ENCODE measurements at places on chromosomes 12 and 14. TPM values are rescaled to one million over a fixed set of nuclear protein-coding genes. Genes with fewer than 3 reads are reported as not detected.

CCDC85C gene
- 0.88 TPM for total RNA-seq

PRR4 gene
- 7.9 TPM for total RNA-seq

CLEC2B gene
- total RNA-seq = 9.7 TPM

CCDC177 gene
- not detected for total RNA-seq

SOAT2 gene
- total RNA-seq = 0.82 TPM

PRH2 gene
- total RNA-seq = not detected

ZBTB42 gene
- total RNA-seq = 5.7 TPM

SLC25A21 gene
- 3.0 TPM for total RNA-seq

SLC7A8 gene
- total RNA-seq = 78.2 TPM

- no peak for DNase-seq
These were observed 1.2 kb downstream of the GNPNAT1 start for GRCh38 chr14:52790011-52790755.

GRCh38 chr12:59453475-59453874, 142.4 kb upstream of the SLC16A7 start:
- DNase-seq = no peak

GRCh38 chr14:54356172-54356571, 40.6 kb upstream of the CDKN3 start:
- no peak for DNase-seq

- DNase-seq = no peak
These were observed 54.8 kb downstream of the GOLGA5 start for GRCh38 chr14:92848887-92849286.

DNA sequence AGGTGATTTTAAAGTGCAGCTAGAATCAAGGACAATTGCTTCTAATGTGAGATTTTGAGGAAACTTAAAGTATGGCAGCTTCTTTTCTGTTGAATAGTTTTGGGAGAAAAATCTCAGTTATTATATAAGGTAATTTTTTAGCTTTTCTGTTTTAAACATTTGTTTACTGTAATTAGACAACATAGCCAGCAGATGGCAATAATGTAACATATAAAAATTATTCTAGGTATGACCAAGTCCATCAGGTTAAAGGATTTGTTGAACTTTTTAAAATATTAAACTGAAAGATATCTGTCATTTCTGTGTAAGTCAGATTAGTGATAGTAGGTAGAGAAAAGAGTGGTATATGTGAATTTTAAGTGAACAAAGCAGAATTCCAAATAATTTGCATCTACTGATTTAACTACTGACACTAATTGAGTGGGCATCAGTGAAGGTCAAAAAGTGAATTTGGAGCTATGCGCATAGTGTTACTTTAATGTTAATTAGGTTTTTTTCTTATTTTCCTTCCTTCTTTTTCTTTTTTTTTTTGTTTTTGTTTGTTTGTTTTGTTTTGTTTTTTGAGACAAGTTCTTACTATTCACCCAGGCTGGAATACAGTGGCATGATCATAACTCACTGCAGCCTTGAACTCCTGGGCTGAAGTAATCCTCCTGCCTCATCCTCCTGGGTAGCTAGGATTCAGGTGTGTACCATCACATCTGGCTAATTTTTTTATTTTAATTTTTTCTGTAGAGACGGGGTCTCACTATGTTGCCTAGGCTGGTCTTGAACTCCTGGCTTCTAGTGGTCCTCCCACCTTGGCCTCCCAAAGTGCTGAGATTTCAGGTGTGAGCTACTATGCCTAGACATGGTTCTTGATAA, 18.6 kb downstream of the PRORP start:
- no peak for DNase-seq

DNA sequence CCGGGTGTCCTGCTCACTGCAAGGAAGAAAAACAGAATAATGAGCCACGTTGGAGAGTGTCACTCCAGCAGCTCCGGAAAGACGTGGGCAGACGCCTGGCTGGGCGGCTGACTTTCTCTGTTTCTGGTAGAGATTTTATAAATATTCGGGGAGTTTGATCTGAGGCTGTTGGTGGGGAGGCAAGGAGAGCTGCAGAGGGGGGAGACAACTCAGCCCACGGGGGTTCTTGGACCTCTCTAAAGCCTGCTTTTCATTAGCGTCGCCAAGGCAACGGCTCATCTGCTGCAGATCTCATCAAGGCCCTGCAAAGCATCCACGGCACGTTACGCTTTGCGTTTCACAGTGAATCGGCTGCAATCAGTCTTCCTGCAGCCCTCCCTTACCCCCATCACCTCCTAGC, 207.2 kb downstream of the ZFP36L1 start:
- peak; percentile 72 for DNase-seq

GRCh38 chr14:99441157-99441870, 39.3 kb downstream of the SETD3 start:
- DNase-seq = no peak

DNA sequence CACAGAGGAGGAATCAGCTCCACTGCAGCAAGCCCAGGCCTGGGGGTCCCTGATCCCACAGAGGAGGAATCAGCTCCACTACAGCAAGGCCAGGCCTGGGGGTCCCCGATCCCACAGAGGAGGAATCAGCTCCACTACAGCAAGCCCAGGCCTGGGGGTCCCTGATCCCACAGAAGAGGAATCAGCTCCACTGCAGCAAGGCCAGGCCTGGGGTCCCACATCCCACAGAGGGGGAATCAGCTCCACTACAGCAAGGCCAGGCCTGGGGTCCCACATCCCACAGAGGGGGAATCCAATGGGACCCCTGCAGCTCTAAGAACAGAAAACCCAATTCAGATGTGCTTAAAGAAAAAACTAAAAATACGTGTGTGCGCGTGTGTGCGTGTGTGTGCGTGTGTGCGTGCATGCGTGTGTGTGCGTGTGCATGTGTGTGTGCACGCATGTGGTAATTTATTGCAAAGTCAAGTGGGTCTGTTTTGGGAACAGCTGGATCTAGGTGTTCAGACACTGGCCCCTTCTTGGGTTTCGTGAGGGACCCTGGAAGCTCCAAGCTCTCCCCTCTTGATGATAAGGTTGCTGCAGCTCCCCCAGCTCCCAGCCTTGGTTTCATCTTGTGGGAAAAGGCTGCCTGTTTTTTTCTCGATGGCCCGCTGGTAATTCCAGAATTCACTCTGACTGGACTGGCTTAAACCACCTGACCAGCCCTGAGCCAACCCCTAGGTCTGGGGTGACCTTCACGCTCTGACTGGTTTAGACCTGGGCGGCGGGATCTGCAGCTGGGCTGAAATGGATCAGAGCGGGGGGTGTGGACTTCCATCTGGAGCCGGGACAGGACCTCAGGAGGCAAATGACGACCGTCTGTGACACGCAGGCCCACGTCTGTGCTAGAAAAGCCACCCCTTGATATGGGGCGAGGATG, 47.1 kb downstream of the GALNT9 start:
- no peak for DNase-seq

DNA sequence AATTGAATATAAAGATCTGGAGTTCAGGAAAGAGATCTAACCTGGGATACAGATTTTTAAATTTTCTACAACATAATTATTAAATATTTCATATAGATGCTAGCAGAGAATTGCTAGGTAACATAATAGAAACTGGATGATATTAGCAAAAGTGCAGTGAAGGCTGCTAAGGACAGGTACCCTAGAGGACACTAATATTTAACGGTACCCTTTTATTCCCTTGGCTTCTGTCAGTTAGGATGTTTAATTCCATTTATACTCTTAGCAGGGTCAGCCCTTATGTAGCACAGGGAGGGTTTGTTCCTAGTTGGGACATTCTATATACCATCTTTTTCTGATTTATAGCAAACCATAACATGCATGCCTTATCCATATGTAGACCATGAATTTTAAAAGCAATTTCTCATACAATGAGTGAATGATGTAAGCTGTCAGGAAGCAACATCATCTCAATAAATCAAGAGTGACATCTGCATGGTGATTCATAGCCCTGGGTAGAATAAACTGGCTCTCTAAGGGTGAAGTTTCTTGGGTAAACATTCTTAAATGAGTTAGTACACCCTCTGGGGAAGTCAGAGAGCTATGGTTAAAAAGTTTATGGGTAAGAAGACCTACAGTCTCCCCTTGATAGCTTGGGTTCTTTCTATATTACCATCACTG, 404.4 kb upstream of the MGAT4C start:
- DNase-seq = no peak

DNA sequence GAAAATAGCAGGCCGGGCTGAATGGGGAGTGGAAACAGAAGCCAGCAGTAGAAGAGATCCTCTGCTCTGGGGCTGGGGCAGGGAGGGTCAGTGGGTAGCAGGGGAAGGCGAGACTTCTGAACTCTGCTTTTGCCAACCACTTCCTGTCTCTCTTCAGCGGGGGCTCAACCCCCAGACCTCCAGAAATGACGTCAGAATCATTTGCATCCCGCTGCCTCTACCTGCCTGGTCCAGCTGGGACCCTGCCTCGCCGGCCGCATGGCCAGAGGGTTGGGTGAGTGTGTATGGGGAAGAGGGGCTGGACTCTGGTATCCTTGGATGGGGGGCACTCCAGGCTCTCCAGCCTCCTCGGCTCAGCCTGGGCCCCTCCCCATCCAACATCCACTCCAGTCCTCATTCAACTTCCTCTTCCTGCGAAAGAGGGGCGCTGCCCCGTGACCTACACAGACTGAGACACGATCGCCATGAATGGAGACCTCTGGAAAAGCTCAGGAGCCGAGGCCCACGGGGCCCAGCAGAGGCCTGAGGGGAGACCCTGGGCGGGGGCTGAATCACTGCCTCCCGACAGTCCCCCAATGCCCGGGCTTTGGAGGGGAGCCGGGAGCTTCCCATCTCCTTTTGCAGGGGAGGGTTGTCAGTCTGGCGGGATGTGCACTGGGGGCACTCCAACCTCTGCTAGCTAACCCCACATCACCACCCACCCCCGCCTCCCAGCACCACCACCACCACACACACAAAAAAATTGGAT, 458 bp upstream of the HOXC4 start:
- DNase-seq = no peak

GRCh38 chr12:109559200-109559505, 14.2 kb downstream of the MMAB start:
- no peak for DNase-seq

DNA sequence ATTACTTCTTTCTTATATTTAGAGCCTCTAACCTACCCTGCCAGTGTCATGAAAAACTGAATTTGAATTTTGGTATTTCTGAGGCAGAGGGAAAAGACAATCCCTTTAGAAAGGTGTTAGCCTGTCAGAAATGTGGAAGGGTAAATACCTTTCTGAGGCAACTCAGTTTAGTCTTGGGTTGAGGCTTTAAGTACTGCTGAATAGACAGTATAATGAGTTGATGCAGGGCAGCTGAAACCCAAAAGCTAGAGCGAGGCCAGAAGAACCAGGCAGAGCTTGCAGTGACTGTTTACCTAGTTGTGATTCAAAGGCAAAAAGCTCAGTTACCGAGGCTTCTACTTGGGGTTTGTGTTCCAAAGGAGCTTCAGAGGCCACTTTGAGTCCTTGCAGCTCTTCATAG, 18.7 kb downstream of the ZC2HC1C start:
- DNase-seq = no peak

GRCh38 chr12:92419201-92419600, 273.6 kb upstream of the BTG1 start:
- DNase-seq = no peak
